ENCODE measurements at places on chromosomes 1 and 21.

- DNase-seq, result no peak
These were observed 42.3 kb upstream of the NFASC start for GRCh38 chr1:204828352-204828850.

DNA sequence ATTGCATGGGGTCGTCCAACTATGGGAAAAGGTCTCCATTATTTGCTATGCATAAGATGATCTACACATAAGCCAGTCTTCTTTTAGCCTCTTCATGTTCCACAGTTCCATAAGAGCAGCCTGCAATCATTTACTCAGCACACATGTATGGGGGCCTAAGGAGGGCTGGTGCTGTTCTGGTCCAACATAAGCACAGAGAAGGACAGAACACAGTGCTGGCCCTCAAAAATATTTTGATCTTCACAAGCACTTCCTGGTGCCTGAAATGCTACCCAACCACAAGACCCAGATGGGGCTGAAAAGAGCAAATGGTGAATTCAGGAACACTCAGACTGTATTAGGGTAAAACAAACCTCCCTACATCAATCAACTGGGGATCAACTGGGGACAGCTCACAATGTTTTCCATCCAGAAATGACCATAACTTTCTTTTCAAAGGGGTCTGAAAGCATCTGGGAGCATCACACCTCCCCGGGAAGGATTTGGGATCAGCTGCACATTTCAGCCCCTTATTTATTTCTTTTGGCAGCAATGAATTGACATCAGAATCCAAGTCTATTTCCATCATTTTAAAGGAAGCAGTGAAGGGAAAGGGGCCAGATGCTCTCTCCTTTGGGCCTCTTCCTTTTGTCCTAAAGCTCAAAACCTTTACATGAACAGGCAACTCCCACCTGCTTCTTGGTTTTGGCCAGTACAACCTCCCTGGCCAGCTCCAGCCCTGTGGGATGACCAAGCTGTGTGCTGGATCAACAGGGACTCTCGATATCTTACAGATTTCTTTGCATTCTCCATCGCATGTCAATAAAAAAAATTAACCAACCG lies 45.7 kb downstream of the KCNN3 start:
- DNase-seq, result no peak

GRCh38 chr1:37306461-37306860 lies 167.9 kb upstream of the ZC3H12A start:
- DNase-seq, result no peak

- DNase-seq, result no peak
These were observed 67.5 kb downstream of the IGSF21 start for GRCh38 chr1:18175051-18175450.

DNA sequence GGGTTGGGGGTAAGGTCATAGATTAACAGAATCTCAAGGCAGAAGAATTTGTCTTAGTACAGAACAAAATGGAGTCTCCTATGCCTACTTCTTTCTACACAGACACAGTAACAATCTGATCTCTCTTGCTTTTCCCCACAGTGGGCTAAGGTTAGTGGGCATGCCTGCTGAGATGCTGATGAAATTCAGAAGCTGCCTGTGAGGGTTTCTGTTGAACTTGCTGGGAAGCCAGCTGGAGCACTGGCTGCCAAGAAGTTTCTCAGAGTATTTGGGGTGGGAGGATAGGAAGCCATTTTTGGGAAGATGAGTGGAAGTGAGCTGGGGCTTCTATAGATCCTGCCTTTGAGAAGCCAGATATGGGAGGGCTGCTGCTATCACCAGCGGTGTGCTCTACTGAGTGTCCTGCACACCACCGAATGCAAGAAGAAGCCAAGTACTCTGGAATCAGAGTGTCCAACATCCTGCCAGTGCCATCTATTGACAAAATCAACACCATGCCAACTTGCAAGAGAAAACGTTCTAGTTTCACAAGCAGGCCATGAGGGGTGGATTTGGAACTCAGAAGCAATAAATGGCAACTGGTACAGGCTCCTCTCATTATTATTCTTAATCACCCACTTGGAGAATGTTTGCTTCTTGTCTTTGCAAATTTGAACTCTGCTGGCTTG lies 102.7 kb downstream of the PTPRU start:
- no peak for DNase-seq

DNA sequence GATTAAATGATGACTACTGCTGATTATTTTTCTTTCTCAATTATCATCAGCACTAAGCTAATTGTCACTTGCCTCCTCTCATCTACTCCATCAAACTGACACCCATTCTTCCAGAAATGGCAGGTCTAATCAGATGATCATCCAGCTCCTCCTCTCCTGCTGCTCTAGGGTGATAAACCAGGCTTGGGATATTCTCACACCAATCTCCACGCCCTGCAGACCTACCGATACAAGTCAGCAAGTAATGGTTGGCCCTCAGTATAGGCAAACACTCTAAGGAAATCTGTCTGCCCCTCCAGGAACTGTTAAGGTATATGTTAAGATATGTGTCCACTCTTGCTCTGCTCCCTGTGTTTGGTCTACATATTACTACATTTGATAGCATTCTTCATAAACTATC lies 36.3 kb upstream of the C1orf21 start:
- DNase-seq, result no peak

- no peak for DNase-seq
These were observed 32.2 kb upstream of the BACE2 start for GRCh38 chr21:41135746-41136145.

DNA sequence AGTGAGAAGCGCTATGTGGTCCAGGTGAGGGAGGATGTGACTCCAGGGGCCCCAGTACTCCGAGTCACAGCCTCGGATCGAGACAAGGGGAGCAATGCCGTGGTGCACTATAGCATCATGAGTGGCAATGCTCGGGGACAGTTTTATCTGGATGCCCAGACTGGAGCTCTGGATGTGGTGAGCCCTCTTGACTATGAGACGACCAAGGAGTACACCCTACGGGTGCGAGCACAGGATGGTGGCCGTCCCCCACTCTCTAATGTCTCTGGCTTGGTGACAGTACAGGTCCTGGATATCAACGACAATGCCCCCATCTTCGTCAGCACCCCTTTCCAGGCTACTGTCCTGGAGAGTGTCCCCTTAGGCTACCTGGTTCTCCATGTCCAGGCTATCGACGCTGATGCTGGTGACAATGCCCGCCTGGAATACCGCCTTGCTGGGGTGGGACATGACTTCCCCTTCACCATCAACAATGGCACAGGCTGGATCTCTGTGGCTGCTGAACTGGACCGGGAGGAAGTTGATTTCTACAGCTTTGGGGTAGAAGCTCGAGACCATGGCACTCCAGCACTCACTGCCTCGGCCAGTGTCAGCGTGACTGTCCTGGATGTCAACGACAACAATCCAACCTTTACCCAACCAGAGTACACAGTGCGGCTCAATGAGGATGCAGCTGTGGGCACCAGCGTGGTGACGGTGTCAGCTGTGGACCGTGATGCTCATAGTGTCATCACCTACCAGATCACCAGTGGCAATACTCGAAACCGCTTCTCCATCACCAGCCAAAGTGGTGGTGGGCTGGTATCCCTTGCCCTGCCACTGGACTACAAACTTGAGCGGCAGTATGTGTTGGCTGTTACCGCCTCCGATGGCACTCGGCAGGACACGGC lies 2.2 kb downstream of the CELSR2 start:
- no peak for DNase-seq

Measured in Kasumi-1 (cell line).